GM23248 (cell line): ENCODE measurements at places on chromosomes 7 and 10. TPM values are rescaled to one million over a fixed set of nuclear protein-coding genes. Genes with fewer than 3 reads are reported as not detected.

GRCh38 chr7:1181031-1181430 lies 21.0 kb upstream of the ZFAND2A start:
- no peaks in the 10 kb centered on the region for H3K4me1 ChIP-seq
- no peak for DNase-seq
- peaks cover 14% of the 10 kb centered on the region for H3K27me3 ChIP-seq
- no peak overlapping the region for H3K27ac ChIP-seq
- no peak overlapping the region for H3K4me3 ChIP-seq
- H3K36me3 ChIP-seq = no peaks in the 10 kb centered on the region

CYP2W1 gene
- total RNA-seq = not detected in 2 replicates

KCNMA1 gene
- 14.2 and 18.6 TPM in 2 replicates for total RNA-seq

GRCh38 chr7:141231018-141231792 lies 157.3 kb downstream of the TMEM178B start:
- peak; percentile 10 for DNase-seq
- H3K27ac ChIP-seq = no peak overlapping the region
- no peak overlapping the region for H3K4me3 ChIP-seq
- H3K36me3 ChIP-seq = no peaks in the 10 kb centered on the region

NCF1 gene
- not detected in 2 replicates for total RNA-seq

GRCh38 chr10:110618230-110618610 lies 25.9 kb upstream of the RBM20 start:
- no peak overlapping the region for H3K4me3 ChIP-seq
- peaks cover 11% of the 10 kb centered on the region; the same call in 1 of the 2 replicates for H3K4me1 ChIP-seq
- no peaks in the 10 kb centered on the region for H3K27me3 ChIP-seq
- no peaks in the 10 kb centered on the region for H3K36me3 ChIP-seq
- no peak overlapping the region for H3K27ac ChIP-seq

DNA sequence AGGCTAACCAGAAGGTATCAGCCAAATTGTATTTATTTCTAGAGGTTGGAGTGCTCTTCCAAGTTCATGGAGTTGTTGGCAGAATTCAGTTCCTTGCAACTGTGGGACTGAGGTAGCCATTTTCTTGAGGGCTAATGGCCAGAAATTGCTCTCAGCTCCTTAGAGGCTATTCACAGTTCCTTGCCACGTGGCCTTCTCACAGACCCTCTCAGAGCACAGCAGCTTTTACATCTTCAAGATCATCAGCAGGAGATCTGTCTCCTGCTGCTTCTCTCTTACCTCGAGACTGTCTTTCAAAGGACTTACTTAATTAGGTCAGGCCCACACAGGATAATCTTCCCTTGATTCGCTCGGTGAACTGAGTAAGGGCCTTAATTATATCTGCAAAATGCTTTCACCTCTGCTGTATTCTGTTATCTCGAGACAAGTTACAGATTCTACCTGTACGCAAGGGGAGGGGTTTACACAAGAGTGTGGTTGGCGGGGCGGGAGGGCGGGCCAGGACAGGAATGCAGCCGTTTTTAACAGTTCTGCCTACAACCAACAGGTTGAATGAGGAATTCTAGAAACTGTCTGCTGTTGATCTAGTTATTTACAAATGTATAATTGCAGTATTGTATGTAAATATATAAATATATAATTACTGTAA lies 15.0 kb downstream of the MIOS start:
- no peaks in the 10 kb centered on the region for H3K4me1 ChIP-seq
- no peak for DNase-seq
- no peak overlapping the region for H3K27ac ChIP-seq
- no peaks in the 10 kb centered on the region for H3K27me3 ChIP-seq

DNA sequence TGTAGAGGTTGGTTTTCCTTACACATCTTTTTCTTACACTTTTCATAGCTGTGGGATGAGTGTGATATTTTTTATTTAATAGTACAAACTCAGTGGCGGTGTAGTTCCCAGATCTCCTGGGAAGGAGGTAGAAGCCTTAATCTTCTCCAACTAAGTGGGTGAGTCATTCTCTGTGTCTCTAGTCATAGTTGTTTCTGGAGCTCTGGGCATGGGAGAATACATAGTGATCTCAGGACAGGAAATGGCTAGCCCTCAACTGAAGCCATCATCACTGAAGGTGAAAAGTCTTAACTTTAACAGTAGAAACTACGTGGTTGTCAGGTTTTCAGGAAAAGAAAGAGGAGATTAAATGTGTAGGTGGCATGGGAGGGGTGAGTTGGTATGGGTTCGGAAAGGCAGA lies 319.4 kb upstream of the FZD8 start:
- H3K27me3 ChIP-seq = no peaks in the 10 kb centered on the region
- no peak overlapping the region for H3K4me3 ChIP-seq
- no peaks in the 10 kb centered on the region for H3K36me3 ChIP-seq

- H3K4me1 ChIP-seq = no peaks in the 10 kb centered on the region
- H3K4me3 ChIP-seq = no peak overlapping the region
- peak; percentile 33 for DNase-seq
- no peaks in the 10 kb centered on the region for H3K36me3 ChIP-seq
- no peaks in the 10 kb centered on the region for H3K27me3 ChIP-seq
Measured at GRCh38 chr10:102195296-102195870, 30.7 kb upstream of the ELOVL3 start.

DNA sequence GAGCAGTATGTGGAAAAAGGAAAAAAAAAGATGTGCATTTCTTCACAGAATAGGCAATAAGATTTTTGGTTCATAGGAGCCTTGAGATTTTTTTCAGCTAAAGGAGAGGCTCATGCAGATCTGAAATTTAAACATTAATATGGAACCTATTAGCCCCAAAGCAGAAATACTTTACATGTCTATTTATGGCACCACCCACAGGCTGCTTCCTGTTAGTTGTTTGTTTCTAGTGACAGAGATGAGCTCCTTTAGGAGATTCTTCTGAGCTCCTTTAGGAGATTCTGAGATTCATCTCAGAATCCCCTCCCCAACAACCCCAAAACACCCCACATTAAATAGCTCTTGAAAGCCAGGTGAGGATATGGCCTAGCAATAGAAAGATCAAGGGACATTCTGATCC lies 27.9 kb upstream of the HPS1 start:
- H3K27me3 ChIP-seq = no peaks in the 10 kb centered on the region
- H3K27ac ChIP-seq = no peak overlapping the region
- no peak for DNase-seq
- H3K4me3 ChIP-seq = no peak overlapping the region
- H3K36me3 ChIP-seq = no peaks in the 10 kb centered on the region

DNA sequence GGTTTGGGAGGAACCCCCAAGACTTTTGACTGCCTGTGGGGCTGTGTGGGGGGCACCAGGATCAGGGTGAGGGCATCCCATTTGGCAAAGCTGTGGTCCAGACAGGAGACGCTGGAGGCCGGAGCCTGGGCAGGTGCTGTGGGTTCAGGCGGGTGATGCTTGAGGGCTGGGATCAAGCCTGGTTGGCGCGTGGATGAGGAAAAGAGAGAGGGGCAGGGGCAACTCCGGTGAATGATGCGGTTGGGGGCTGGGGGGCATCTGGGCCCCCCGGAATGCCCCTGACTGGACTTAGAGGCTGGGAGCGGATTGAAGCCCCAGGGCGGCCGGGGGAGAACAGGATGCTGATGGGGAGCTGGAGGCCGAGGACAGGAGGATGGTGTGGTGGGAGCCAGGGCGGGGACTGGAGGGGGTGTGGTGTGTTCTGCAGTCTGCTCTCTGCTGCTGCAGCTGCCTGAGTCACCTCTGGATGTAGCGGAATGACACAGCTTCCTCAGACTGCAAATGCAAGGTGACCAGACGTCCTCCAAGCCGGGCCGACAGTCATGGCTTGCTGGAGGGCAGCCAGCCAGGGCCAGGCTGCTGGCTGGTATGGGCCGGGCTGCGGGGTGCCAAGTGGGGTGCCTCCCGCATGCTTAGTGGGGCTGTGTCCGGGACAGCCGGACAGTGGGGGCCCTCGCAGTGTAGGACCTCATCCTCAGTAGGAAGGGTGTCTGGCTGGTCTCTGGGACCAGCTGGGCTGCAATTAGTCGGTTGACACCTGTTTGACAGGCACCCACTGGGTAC lies 3.2 kb downstream of the MAFK start:
- peak; percentile 97 for DNase-seq
- no peaks in the 10 kb centered on the region for H3K27me3 ChIP-seq
- H3K27ac ChIP-seq = peak overlapping the region; percentile 96
- H3K4me3 ChIP-seq = peak overlapping the region; percentile 79

DNA sequence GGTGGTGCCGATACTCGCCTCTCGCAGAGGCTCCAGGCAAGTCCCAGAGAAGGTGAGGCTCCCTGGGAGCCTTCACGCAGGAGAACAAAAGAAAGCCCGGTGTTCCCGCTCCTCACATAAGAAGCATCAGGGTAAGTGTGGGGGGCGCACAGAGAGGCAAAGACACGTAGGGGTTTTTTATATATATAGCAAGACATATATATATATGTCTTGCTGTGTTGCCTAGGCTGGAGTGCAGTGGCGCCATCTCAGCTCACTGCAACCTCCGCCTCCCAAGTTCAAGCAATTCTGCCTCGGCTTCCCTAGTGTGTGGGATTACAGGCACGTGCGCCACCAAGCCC lies 61.3 kb downstream of the PDIA4 start:
- H3K4me3 ChIP-seq = peak overlapping the region; percentile 65
- no peaks in the 10 kb centered on the region for H3K27me3 ChIP-seq
- no peak for DNase-seq
- 0 out of 2 replicates have a peak, but pooled peaks cover 4% of the 10 kb centered on the region for H3K4me1 ChIP-seq
- no peaks in the 10 kb centered on the region for H3K36me3 ChIP-seq
- H3K27ac ChIP-seq = no peak overlapping the region

CNTNAP2 gene
- not detected in 2 replicates for total RNA-seq

NPTX2 gene
- total RNA-seq = 0.76 and 0.97 TPM in 2 replicates

DNA sequence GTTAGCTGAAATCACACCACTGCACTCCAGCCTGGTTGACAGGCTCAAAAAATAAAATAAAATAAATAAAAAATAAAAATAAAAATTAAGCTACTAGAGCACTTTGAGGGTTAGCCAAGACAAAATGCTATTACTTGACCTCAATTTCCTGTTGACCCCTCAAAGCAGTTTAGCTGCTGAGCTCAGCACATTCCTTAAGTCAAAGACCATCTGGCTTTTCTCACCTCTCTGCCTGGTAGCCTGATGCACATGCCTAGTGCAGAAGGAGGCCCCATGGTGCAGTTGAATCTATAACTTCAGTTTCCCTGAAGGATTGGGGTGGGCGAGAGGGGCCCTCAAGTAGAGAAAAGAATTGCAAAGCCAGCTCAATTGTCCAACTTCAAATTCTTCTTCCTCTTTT lies 211.1 kb upstream of the GALNT17 start:
- no peak overlapping the region for H3K27ac ChIP-seq
- no peak overlapping the region for H3K4me3 ChIP-seq
- H3K27me3 ChIP-seq = no peaks in the 10 kb centered on the region
- no peak for DNase-seq
- no peaks in the 10 kb centered on the region for H3K4me1 ChIP-seq

DNA sequence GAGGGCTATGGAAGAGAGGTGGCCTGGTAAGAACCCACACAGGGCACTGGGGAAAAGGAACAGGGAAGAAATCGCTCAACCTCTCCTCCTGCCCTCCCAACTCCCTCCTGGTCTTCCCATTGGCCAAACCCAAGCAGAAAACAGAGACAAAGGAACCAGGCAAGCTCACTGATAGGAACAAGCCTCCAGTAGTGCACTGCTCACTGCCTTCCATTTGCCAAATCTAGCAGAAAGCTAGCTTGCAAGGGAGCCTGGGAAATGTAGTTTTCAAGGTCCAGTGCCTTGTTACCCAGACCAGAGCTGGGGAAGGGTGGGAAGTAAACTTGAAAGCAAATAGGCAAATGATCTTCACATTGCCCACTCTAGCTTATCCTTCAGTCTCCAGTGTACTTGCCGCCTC lies 556.1 kb upstream of the AUTS2 start:
- DNase-seq = no peak
- H3K27me3 ChIP-seq = no peaks in the 10 kb centered on the region
- H3K36me3 ChIP-seq = no peaks in the 10 kb centered on the region

- DNase-seq = peak; percentile 31
- peak overlapping the region; percentile 50 for H3K4me3 ChIP-seq
- no peaks in the 10 kb centered on the region for H3K27me3 ChIP-seq
- H3K36me3 ChIP-seq = no peaks in the 10 kb centered on the region
Measured at GRCh38 chr7:25454562-25455041, 226.3 kb upstream of the NPVF start.

DNA sequence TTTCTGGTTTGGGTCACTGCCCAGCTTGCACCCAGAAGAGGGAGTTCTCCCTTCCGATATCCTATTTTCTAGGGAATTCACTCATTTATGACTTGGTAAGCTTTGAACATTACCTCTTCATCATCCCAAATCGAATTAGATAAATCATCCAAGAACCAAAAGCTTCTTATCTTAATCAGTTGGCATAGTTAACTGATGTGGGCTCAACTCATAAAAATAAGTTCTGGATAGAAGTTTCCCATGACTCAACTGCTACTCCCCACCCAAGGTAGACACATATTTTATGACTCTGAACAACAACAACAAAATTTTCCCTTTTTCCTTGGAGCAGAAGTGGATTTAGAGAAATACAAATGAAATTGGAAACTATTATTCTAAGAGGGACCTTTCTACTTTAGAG lies 102.9 kb upstream of the CCDC6 start:
- no peak overlapping the region for H3K4me3 ChIP-seq
- no peaks in the 10 kb centered on the region for H3K4me1 ChIP-seq
- DNase-seq = no peak
- no peaks in the 10 kb centered on the region for H3K36me3 ChIP-seq

DNA sequence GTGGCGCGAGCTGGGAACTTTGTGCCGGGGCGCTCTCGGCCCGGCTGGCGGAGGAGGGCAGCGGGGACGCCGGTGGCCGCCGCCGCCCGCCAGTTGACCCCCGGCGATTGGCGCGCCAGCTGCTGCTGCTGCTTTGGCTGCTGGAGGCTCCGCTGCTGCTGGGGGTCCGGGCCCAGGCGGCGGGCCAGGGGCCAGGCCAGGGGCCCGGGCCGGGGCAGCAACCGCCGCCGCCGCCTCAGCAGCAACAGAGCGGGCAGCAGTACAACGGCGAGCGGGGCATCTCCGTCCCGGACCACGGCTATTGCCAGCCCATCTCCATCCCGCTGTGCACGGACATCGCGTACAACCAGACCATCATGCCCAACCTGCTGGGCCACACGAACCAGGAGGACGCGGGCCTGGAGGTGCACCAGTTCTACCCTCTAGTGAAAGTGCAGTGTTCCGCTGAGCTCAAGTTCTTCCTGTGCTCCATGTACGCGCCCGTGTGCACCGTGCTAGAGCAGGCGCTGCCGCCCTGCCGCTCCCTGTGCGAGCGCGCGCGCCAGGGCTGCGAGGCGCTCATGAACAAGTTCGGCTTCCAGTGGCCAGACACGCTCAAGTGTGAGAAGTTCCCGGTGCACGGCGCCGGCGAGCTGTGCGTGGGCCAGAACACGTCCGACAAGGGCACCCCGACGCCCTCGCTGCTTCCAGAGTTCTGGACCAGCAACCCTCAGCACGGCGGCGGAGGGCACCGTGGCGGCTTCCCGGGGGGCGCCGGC lies 870 bp downstream of the FZD1 start:
- H3K27ac ChIP-seq = peak overlapping the region; percentile 83
- H3K4me3 ChIP-seq = peak overlapping the region; percentile 86
- no peaks in the 10 kb centered on the region for H3K27me3 ChIP-seq
- no peaks in the 10 kb centered on the region for H3K36me3 ChIP-seq

IFIT1B gene
- total RNA-seq = not detected in 2 replicates

GRCh38 chr7:390761-391410 lies 100.9 kb downstream of the FOXL3 start:
- H3K27me3 ChIP-seq = no peaks in the 10 kb centered on the region
- DNase-seq = no peak
- no peak overlapping the region for H3K27ac ChIP-seq
- no peak overlapping the region for H3K4me3 ChIP-seq

- H3K4me1 ChIP-seq = no peaks in the 10 kb centered on the region
- H3K4me3 ChIP-seq = no peak overlapping the region
- H3K27ac ChIP-seq = no peak overlapping the region
- peak; percentile 85 for DNase-seq
- H3K27me3 ChIP-seq = no peaks in the 10 kb centered on the region
- no peaks in the 10 kb centered on the region for H3K36me3 ChIP-seq
Measured at GRCh38 chr7:139645572-139646523, 122.4 kb downstream of the CLEC2L start.
